ENCODE measurements at places on chromosomes 3 and 15.

DNA sequence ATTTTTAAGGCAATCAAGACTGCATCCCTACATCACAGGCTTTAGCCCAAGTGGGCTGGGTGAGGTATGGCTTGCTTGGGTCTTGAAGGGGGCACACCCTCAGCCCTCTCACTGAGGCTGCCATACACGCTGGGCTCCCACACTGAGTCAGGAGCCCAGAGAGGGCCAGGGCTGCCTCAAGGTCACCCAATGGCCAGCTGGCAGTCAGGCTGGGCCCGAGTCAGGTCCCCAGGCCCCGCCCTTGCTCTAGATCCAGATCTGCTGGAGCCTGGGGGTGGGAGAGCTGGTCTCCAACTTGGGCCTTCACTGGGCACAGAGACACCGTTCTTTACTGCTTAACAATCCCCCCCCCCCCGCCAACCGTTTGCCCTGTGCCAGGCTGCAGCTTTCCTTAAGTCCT is 88.1 kb downstream of the IQSEC1 start:
- no peak for DNase-seq

DNA sequence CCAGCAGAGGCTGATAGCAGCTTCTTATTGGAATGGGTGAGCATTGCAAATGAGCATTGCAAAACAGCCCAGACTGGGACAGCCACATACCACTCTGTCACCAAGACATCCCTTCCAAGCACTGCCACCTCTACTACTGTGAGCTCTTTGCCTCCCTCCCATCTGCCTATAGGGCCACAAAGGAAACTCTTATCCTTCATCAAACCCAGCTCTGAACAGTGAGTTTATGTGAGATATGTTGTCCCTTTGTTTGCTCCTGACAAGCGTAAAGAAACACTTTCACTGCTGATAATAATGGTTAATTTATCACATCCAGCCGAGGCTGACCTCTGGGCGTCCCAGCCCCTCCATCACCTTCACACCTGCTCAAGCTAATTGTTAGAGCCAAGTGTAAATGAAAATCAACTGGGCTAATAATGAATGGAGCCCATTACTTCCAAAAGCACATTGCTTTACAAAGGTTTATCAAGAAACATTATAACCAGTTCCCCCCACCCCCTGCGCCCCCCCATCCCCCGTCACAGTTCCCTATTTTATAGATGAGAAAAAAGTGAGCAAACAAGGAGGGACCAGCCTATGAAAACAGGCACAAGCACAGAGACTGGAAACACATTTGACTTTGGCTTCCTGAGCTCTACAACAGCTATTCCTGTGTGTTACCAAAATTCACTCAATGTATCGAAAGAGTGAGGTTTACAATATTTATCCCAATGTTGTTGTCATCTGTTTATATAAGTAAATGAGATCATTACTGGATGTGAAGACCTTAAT is 146.3 kb downstream of the ANXA2 start:
- no peak for DNase-seq

DNA sequence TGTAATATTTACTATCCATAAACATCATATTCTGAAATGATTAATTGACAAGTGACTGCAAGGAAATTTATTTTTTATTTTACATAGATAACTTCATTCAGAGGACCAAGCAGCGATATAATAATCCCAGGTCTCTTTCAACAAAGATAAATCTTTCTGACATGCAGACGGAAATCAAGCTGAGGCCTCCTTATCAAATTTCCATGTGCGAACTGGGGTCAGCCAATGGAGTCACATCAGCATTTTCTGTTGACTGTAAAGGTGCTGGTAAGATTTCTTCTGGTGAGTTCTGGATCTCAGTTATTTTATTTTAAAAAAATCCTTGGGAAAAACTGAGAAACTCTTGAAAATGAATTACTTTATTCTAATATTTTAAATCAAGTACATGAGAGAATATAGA is 23.3 kb downstream of the SEC22A start:
- DNase-seq: no peak

GRCh38 chr3:178067721-178068120 is 468.5 kb upstream of the KCNMB2 start:
- no peak for DNase-seq

- no peak for DNase-seq
Measured at GRCh38 chr3:177452831-177453450, 255.7 kb upstream of the TBL1XR1 start.

GRCh38 chr3:108489776-108490175 is 20.6 kb downstream of the MYH15 start:
- no peak for DNase-seq

- DNase-seq: no peak
Measured at GRCh38 chr3:50652709-50653108, 22.0 kb upstream of the DOCK3 start.

DNA sequence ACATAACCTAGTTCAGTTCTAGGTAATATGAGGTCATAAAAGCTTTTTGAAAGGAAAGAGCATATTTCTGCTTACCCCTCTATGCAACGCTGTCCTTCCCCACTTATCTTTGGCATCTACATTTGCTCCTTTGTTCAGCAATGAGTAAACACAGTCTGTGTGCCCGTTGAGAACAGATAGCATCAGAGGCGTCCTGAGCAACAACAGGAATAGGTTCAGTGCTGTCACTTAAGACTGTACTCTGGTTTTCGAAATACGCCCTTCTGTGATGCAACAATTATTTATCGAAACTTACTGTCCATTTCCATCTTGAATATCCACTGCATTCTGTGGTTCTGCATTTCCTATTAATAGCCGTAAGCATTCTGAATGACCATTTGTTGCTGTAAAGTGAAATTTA is 84.4 kb downstream of the BTD start:
- no peak for DNase-seq

DNA sequence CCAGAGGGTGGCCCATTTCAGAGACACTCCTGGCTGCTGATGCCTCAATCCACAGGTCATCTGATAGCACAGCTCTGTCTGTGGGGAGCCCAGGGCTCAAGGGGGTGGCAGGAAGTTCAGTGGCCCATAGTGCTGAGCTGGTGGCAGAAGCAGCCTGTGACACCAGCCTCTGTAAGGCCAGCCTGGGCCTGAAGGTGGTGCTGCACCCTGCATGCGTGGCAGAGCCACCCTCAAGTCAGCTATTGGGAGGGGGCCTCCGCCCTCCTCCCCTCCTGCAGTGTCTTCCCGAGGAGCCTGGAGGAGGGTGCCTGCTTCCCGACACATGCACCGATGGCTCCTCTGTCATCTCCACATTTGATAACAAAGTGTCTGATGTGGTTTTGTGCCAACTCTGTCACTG is 3.0 kb downstream of the PLA1A start:
- no peak for DNase-seq

DNA sequence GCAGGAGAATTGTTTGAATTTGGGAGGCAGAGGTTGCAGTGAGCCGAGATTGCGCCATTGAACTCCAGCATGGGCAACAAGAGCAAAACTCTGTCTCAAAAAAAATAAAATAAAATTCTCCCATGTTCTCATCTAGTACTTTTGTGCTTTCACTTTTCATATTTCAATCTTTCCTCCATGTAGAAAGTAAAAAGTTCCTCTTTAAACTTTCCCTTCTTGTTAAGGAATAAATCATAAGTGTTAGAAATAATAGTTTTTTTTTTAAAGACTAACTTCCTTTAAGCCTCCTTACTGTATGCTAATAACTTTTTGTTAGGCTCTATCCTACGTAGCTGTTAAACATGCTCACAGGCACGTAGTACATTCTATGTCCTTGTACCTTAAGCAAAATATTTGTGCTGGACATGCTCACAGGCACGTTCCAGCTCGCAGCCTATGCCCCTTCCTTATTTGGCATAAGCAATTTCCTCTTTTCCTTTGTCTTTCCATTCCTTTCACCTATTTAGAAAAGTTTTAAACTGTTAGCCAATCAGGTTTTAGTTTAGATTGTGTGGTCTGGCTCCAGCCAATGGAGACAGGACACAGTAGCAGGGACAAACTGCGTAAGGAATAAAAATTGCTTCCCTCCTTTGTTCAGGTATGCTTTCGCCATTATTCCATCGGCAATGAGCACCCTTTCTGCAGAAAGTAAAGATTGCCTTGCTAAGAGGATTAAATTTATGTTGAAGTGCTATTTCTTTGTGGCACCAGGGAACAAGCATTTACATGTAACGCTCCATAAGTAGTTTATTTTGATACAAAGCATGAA is 38.9 kb upstream of the PIK3CB start:
- no peak for DNase-seq

DNA sequence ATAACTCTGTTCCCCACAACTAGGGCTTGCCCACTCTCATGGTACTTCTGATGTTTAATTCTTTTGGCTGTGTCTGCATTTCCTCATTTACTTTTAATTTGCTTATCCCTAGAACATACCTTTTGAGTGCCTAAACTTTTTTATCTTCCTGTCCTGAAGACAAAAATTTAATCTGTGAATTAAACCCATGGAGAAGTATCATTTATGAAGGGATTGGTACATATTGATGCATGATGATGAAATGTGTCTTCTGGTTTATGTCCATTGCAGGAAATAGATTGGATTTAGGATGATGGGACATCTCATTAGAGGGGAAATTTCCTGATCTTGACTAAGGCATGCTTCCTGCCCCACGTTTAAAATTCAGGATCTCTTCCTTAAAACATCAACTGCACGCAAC is 109.5 kb downstream of the PGPEP1L start:
- DNase-seq: no peak

DNA sequence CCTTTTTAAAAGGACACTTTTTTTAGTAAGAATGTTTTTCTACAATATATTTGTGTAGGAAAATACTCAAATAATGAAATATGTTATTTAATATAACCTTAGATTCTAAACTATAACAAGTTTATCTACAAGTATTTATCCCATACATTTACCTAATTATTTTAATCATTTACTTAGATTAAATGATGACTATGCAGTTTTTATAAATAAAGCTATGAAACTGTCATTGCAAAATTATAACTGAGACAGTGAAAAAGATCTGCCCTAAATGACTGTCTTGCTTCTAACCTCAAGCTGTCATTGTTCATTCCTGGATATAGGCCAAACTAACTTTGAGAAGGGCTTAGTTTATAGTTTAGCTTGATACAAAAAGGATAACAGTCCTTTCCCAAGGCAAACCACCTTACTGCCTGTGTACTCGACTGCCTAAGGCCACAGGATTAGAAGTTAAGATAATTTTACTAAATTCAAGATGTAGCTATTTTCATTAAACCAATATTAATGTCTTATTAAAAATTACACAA is 84.1 kb downstream of the GLDN start:
- DNase-seq: no peak

- DNase-seq: no peak
Measured at GRCh38 chr15:66578286-66578875, 12.6 kb upstream of the LCTL start.

DNA sequence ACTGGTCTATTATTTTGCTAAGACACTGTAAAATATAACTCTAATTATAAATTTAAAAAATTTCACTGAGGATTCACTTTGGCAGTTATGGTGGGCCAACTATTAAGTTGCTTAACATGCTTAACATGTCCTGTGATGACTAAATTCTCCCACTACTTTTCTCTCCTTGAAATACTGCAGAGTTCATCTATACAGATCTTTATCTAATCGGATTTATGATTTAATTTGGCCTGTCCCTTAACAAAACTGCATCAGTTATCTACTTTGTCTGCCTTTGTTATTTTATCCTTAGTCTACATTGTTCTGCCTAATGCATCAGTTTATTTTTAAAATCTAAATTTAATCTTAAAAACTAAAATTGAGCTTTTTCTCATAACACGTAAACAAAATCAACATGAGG is 26.4 kb downstream of the CD96 start:
- no peak for DNase-seq

DNA sequence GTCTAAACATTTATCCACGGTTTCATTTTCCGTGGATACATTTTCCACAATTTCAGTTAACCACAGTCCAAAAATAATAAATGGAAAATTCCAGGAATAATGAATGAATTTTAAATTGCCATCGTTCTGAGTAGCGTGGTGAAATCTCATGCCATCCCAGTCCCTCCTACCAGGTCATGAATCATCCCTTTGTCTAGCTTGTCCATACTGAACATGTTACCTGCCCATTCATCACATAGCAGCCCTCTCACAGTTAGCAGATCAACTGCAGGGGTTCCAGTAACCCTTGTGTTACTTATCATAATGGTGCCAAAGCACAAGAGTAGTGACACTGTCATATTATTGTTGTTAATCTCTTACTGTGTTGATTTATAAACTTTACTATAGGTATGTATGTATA is 124.5 kb downstream of the GSK3B start:
- DNase-seq: no peak
